Fibroblast of the conjunctiva (primary cell): ENCODE measurements at places on chromosomes 7 and 10.
A peak's percentile ranks its signal among the peaks of the same experiment; 100 is the strongest.

DNA sequence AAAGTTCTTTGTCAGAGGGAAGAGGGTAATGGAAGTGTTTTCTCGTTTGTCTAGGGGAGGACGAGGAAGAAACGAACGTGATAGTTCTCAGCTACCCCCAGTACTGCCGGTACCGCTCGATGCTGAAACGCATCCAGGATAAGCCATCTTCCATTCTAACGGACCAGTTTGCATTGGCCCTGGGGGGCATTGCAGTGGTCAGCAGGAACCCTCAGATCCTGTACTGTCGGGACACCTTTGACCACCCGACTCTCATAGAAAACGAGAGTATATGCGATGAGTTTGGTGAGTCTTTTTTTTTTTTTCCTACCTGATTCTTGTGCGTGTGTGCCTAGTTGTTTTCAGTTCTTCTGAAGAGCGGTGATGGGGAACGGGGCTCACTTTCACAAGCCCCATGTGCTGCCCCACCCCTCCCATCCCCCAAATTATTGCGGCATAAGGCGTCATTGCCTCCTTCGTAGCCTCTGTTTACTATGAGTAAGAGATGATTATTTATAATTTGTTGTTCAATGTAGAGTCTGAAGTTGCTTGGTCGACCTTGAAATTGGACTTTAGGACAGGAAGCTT, 98.6 kb downstream of the ARID5B start:
- no peak for DNase-seq

DNA sequence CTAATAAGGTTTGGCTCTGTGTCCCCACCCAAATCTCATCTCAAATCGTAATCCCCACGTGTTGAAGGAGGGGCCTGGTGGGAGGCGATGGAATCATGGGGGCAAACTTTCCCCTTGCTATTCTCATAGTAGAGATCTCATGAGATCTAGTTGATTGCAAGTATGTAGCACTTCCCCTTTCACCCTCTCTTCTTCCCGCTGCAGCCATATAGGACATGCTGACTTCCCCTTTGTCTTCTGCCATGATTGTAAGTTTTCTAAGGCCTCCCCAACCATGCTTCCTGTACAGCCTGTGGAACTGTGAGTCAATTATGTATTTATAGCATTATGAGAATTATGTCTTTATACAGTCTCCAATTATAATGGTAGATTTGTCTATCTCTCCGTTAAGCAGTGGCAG, 594.5 kb downstream of the ACTR3B start:
- DNase-seq: no peak

- DNase-seq: peak; percentile 43
Measured at GRCh38 chr7:39951226-39952194, 1.5 kb downstream of the CDK13 start.

GRCh38 chr10:112782200-112782907, 167.7 kb upstream of the TCF7L2 start:
- no peak for DNase-seq

DNA sequence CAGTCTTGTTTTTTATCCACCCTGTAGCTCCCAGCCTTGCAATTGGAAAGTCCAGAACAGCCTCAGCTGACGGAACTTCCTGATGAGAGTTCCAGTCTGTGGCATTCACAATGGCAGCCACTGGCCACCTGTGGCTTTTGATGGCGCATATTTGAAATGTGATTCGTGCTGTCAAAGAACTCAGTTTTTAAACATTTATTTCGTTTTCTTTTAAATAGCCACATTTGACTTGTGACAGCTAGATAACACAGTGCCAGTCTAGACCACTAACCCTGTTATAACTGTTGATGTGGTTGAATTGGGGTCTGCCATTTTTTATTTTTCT, 97.3 kb downstream of the INPP5A start:
- DNase-seq: no peak

- no peak for DNase-seq
Measured at GRCh38 chr10:10421071-10421470, 596.6 kb upstream of the CELF2 start.
